ENCODE measurements at places on chromosomes 4 and X.

GRCh38 chr4:137312257-137312656 is 220.0 kb downstream of the PCDH18 start:
- DNase-seq: no peak

GRCh38 chr4:169009286-169010124 is 550 bp downstream of the CBR4 start:
- DNase-seq: peak; percentile 70

DNA sequence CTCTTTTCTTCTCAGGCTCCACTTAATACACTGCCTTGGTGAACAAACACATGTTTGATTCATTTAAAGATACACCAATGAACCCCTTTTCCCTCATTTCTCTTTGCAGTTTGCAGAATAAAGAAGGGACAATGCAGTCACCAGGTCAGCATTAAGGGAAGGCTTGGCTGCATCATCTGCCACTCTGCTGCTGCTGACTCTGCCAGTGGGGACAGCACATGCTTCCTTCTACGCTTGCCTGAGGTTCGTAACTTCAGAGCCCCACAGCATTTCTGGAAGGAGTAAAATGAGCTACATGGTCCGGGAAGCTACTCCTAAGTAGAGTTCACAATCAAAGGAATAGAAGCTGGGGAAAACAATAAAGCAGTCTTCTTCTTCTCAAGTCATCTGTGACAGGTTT is 178.9 kb upstream of the GATB start:
- DNase-seq: no peak

- DNase-seq: no peak
Observed at GRCh38 chr4:48752246-48752645, 27.8 kb downstream of the FRYL start.

- no peak for DNase-seq
Observed at GRCh38 chr4:36467670-36468069, 186.3 kb downstream of the DTHD1 start.

- no peak for DNase-seq
Observed at GRCh38 chrX:42143866-42144592, 220.7 kb upstream of the CASK start.

GRCh38 chr4:147791865-147792264 is 60.0 kb downstream of the ARHGAP10 start:
- DNase-seq: no peak

DNA sequence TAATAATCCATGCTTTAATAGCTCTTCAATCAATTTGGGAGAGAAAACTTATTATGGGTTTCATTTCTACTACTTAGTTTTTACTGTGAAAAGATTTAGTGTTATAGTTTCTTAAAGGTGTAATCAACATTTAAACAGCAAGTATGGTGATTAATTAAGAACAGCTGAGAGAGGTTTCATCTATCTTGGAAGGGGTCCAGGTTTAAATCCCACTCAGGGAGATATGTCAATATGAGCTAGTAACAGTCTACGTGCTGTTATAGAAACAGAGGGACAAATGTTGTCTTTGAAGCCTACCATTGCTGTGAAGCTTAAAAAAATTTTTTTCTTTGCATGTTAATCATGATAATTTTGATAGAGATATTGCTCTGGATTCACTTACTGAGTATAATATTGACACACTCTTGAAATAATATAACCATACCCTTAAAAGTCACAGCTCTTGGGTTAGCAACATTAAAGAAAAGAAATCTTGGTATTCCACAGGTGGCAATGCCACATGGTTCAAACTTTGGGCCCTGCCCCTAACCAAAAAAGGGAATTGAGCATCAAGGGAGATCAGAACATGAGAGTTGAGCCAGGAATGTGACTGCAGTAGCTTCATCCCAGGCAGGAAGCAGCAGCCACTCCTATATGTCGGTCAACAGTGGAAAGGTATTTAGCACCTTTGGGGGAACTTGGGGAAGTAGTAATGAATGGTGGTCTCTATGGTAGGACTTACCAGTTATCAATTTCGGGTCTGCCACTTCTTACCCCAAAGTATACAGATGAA is 107.8 kb downstream of the ANK2 start:
- DNase-seq: no peak

DNA sequence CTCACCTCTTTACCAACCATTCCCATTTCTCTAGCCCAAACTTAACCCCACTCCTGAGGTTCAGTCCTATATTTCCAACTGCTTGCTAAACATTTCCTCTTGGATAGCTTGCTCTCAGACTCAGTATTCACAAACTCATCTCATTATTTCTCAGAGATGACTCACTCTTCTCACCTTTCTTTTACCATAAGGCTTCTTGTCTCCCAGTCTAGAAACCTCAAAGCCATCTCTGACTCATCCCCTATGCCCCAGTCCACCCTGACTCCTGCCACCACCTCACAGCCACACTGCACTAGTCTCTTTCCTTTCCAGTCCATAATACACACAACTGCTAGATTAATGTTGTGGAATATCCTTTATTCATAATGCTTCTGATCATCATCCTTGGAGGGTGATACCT is 4.8 kb downstream of the FRMPD3 start:
- no peak for DNase-seq

- DNase-seq: no peak
Observed at GRCh38 chr4:54234497-54235205, 5.6 kb downstream of the PDGFRA start.

DNA sequence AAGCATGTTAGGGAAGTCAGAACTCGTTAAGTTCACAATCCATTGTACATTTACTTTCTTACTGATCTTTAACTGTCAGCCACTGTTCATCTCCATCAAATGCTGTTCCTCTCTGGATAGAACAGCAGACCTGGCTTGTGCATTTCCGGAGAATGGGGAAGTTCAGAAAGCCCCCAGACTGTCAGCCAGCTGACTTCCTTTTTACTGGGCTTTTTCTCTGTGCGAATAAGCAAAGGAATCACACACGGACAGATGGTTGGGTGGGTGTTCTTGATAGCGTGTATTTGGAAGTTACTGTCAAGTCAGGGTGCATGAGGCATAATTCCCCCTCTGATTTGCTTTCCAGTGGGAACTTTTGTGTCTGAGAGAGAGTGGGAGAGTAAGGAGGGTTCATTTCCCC is 56.8 kb downstream of the TSPAN7 start:
- DNase-seq: no peak

DNA sequence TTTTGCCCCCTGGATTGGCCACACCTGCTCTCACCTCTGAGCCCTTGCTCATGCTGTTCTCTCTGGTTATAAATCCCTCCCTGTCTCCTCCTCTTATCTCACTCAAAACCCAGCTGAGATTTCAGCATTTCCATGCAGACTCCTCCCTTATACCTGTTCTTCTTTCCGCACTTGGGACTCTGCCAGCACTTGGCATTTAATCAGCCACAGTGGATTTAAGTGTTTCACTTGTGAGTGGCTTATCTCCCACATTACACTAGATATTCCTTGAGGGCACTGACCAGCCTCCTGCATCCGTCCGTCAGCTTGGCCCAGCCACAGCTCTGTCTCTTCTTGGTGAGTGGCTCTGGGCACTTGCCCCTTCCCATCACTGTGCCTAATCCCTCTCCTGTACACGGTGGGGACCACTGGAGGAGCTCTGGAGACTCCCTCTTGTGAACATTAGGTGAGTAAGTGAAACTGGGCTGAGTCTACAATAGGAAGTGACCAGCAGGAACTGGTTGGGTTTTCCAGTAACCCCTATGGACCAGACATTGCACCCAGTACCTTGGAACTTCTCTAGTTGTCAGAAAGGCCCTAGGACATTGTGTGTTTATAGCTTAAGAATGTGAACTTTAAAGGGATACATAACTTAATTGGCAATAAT is 19.9 kb downstream of the FGFBP1 start:
- DNase-seq: no peak

- no peak for DNase-seq
Observed at GRCh38 chr4:55612341-55612740, 20.3 kb upstream of the PDCL2 start.

DNA sequence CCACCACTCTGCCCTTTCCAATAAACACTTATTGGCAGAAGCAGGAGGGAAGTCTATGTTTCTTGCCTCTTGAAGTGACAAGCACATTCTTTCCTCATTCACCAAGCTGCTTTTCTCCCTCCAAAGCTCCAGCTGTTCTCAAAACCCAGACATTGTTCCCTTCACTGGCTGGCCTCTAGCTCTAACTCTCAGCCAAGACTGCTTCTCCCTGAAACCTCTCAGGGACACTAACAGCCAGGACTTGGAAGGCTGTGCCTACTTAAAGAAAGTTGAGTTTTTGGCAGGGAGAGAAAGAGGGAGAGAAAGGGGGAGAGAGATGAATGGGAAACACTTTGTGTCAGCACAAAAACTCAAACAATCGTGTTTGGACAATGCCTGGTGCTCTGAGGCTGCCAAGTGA is 99.5 kb downstream of the COX18 start:
- DNase-seq: no peak

DNA sequence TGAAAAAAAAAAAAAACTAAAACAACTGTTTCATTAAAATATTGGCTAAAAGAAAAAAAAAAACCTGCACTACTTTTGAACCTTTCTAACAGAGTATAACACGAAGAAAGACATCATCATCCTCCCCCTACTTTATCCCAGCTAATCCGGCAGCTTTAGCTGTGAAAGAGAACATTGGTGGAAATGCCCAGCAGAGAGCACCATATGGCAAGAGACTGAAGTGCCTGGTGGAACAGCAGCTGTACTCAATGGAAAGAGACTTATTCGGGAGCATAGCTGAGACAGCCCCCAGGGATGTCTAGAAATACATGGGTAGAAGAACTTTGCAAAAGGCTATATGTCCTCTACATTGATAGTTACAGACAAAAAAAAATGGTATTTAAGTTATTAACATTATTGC is 30.3 kb downstream of the STPG2 start:
- peak; percentile 25 for DNase-seq

DNA sequence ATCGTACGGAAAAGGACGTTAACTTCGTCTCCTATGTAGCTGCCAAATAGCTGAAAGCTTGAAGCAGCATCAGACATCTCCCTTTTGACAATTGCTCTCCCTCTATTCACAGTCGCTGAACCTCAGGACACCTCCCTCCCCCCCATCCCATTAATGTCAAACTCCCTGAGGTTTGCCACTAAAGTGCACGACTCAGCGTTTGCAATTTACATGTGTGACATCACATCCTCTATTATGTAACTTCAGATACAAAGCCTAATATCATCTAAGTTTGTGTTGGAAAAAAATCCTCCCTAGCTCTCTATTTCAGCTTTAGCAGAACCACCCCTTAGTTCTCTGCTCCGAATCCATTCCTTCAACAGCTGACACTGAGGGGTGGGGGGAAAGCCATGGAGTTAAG is 5.5 kb upstream of the NR3C2 start:
- no peak for DNase-seq

- DNase-seq: no peak
Observed at GRCh38 chr4:10959586-10959985, 275.0 kb upstream of the CLNK start.

DNA sequence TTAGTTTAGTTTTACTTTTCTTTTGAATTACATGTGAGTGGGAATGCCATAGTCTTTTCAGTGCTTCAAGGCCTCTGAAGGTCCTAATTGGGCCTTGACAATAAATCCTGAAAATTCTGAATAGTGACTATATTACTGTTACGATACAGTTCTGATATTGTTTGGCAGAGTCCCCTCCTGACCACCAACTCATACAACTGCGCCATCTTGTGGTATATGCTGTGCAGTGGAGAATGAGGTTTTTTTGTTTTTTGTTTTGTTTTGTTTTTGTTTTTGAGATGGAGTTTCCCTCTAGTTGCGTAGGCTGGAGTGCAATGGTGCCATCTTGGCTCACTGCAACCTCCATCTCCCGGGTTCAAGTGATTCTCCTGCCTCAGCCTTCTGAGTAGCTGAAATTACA is 56.6 kb upstream of the CHRDL1 start:
- DNase-seq: no peak

GRCh38 chr4:99052902-99053301 is 35.7 kb downstream of the ADH5 start:
- DNase-seq: no peak

- DNase-seq: no peak
Observed at GRCh38 chrX:13377550-13377934, 57.7 kb upstream of the ATXN3L start.

DNA sequence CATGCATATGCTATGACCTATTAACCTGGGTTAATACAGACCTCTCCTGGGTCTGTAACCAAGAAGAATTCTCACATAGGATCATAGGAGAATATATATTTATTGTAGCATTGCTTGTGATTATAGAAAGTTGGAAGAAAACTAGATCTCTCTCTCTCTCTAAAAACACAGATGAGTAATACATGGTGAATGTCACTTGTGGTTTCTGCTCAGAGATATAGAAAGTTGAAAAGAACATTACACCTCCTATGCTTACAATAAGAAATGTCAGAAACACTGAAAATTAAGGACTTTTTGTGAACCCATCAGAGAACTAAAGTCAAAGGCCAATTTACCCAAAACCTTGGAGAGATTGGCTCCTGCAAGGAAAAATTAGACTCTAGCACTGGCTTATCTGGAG is 1389.5 kb downstream of the FAM133A start:
- no peak for DNase-seq

DNA sequence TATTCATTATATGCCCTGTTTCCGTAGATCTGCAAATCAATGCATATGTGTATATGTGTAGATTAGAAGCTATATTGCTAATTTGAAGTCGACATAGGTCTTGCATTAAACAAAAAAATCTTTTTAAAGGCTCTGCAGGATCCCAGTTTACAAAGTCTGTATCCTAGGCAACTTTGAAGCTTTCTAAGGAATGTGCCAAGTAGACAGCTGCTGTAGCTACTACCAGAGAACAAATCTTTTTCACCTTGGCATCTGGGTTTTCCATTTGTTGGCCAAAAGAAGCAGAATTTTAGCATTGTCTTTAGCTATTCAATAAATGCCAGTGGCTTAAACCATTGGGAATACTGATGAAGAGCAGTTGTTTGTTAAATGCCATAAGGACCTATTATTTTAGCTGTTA is 88.0 kb downstream of the NAA11 start:
- no peak for DNase-seq

GRCh38 chr4:71832049-71832448 is 48.2 kb upstream of the GC start:
- DNase-seq: no peak

GRCh38 chr4:25870081-25870480 is 7.3 kb upstream of the SEL1L3 start:
- DNase-seq: no peak

- DNase-seq: no peak
Observed at GRCh38 chrX:65607070-65607742, 60.2 kb upstream of the MSN start.

DNA sequence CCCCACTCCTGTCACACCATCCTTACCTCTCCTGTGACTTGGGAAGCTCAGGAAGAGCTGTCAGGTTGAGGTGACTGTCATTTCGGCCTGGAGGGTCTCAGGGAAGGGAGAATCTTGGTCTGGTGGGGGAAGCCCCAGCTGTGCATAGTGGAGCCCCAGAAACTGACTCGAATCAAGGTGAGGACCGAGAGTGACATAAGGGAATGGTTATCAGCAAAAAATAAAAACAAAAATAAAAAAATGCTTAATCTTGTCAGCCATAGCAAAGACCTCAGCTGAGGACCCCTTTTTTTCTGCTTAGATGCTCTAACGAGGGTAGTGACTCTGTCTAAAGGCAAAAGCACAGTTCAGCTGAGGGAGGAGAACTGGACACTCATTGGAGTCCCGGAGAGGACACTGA is at the start of gene MAGEB17:
TSS of gene MAGEB17 (plus strand) at position 301 of the 400 bp plus-strand sequence. CDS start 2,902 bp downstream, outside the sequence.
- no peak for DNase-seq

Data from activated naive CD4-positive, alpha-beta T cell treated with anti-CD3 and anti-CD28 coated beads, Interleukin-2, amount 10 ng/mL, durations not matched to agents 7 days and 5 days (primary cell).